Activated T-helper 17 cell treated with anti-CD3 and anti-CD28 coated beads, Interleukin-2, amount 50 U/mL, for 72 hours (primary cell): ENCODE measurements at places on chromosomes 4 and X.

GRCh38 chr4:13601848-13602247 lies 25.7 kb downstream of the BOD1L1 start:
- ATAC-seq: no peak

- no peak for ATAC-seq
Observed at GRCh38 chr4:106652095-106652494, 283.5 kb upstream of the GIMD1 start.

GRCh38 chrX:46838974-46839480 lies 2.2 kb downstream of the RP2 start:
- ATAC-seq: no peak

DNA sequence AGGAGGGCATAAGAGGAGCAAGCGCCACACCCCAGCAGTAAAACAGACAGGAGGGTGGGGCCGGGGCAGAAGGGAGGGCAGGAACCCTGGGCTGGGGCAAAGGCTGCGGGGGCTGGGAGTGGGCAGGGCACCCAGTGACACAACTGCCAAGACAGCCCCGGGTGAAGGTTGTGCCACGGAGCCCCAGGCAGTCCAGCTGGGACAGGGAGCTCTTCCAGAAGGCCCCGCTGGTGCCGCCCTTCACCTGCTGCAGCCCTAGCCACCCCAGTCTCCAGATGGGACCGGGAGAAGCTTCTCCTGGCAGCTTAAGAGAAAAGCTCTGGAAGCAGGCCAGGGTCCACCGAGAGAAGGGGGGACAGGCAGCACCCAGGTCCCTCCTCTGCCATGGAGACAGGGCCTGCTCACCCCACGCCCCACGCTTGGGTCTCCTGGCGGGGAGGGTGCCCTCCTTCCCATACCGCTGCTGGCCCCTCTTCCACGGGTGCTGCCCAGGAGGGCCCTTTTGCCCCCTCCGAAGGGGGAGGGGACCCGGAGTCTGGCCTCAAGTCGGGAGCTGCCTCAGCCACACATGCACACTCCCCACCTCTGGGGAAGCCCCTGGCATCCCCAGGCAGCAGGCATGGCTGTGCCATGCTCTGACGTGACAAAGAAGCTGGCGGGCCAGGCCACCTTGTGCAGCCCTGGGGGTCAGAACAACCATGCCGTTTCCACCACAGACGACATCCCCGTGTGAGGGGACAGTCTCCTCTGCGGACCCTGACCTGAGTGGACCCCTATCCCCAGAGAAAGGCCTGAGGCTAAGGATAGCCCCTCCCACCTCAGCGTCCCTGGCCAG lies 1.5 kb downstream of the DGKQ start:
- no peak for ATAC-seq

GRCh38 chr4:187307131-187307530 lies 583.5 kb upstream of the FAT1 start:
- ATAC-seq: no peak

- no peak for ATAC-seq
Observed at GRCh38 chr4:15551740-15552446, 82.2 kb downstream of the CC2D2A start.

GRCh38 chrX:150873616-150874015 lies 24.9 kb downstream of the CD99L2 start:
- ATAC-seq: peak; percentile 75

- ATAC-seq: no peak
Observed at GRCh38 chr4:61786211-61786610, 586.1 kb downstream of the ADGRL3 start.

DNA sequence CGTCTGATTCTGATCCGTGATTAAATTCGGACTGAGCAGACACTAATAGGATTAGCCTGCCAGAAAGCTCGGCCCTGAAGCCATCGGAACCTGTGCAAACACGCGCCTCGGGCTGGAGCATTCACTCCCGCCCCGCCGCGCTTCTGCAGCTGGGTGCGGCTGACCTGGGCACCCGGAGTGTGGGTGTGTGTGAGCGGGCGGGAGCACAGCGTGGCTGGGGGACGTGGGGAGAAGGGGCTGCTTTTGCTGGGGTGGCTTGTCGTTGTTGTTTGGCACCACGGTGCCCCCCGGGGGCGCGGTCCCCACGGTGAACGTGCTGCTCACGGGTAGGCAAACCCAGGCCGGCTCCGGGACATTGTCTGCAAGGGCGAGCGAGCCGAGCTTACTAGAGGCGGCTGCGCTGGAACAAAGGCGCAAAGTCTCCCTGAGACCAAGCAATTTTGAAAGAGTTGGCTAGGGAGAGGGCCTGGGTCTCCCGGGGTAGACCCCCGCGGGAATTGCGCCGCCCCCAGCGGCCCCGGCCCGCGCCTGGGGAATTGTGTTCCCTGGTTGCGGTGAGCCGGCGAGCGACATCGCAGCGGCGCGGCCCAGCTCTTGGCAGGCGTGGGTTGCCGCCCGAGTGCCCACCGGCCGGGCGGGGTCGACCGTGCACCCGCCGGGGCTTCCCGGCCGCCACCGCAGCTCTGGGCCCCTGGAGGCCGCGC lies 1.4 kb downstream of the MAMLD1 start:
- ATAC-seq: no peak

DNA sequence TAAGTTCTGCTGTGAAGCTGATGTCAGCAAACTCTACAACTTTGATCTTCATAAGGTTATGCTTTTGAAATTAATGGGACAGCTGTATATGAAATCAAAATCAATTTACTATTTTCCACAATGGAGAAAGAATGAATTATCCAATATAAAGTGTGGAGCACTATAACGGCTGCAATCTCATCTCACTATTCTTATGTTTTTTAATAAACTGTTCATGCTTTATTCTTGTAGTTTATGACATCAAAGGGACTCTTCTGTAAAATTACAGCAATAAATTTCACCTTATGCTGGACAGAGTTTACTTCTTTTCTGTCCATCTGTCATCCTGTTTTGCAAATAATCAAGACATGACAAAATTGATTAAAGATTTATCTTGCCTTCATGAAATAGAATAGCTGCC lies 192.5 kb downstream of the TECRL start:
- ATAC-seq: no peak

GRCh38 chrX:20433388-20433775 lies 166.7 kb upstream of the RPS6KA3 start:
- ATAC-seq: no peak

DNA sequence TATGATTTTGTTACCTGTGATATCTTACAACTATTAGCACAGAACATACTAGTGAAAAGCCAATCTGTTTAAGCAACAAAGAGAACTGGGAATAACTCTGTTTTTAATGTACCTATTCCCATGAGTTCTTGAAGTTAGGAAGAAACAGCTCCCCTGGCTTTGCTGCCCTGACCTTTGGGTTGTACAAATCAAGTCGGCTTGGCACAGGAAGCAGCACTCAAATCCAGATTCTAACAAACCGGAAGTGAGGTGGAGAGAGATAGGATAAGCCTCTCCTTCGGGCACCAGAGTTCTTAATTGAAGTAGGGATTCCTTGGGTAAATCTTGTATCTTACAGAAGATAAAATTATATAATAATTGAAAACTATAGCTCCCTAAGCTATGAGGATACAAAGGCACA lies 144.8 kb upstream of the CPEB2 start:
- ATAC-seq: no peak

DNA sequence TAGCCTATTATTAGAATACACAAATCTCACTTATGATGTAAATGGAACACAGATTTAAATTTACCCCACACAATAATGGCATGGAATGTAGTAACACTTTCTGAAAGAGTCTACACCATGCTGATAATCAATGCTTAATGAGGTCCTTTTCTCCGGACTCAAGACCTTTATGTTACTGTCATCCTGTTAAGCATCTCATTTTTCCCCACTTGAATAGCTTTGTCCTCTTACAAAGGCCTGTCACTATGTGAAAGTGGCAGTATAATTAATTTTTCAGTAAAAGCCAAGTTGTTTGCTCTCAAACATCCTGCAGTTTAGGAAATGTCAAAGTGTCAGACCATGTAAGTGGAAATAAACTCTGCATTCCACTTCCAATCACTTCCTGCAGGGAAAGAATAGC lies 96.4 kb downstream of the GPC3 start:
- ATAC-seq: no peak

GRCh38 chr4:128863312-128864075 lies 54.0 kb downstream of the JADE1 start:
- no peak for ATAC-seq

- ATAC-seq: no peak
Observed at GRCh38 chr4:161419822-161420221, 744.0 kb downstream of the FSTL5 start.

GRCh38 chr4:46931981-46932380 lies 22.9 kb upstream of the COX7B2 start:
- ATAC-seq: peak; percentile 47

DNA sequence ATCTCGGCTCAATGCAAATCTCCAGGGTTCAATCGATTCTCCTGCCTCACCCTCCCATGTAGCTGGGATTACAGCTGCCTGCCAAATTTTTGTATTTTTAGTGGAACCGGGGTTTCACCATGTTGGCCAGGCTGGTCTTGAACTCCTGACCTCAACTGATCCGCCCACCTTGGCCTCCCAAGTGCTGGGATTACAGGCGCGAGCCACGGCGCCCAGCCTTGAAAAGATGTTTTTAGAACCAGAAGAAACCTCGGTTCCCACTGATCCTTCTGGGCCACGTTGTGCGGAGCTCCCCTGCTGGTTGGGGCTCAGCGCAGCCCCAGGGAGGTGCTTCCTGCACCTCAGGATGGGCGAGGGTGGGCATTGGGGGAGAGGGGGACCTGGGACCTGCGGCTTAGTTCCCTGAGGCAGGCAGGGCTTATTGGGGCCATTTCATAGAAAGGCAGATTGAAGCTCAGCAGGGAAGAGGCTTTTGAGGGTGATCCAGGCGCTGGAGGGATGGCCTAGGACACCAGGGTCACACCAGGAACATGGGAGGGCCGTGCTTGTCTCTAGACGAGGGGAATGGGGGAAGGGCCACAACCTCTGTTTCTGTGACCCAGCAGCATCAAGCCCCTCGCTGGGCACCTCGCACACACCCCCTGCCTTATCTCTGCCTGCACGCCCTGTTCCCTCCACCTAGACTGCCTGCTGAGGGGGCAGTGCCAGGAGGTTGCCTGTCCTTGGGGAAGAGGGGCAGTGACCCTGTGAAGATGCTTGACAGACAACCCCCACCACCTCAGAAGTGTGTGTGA lies 6.3 kb upstream of the ADD1 start:
- ATAC-seq: peak; percentile 10

DNA sequence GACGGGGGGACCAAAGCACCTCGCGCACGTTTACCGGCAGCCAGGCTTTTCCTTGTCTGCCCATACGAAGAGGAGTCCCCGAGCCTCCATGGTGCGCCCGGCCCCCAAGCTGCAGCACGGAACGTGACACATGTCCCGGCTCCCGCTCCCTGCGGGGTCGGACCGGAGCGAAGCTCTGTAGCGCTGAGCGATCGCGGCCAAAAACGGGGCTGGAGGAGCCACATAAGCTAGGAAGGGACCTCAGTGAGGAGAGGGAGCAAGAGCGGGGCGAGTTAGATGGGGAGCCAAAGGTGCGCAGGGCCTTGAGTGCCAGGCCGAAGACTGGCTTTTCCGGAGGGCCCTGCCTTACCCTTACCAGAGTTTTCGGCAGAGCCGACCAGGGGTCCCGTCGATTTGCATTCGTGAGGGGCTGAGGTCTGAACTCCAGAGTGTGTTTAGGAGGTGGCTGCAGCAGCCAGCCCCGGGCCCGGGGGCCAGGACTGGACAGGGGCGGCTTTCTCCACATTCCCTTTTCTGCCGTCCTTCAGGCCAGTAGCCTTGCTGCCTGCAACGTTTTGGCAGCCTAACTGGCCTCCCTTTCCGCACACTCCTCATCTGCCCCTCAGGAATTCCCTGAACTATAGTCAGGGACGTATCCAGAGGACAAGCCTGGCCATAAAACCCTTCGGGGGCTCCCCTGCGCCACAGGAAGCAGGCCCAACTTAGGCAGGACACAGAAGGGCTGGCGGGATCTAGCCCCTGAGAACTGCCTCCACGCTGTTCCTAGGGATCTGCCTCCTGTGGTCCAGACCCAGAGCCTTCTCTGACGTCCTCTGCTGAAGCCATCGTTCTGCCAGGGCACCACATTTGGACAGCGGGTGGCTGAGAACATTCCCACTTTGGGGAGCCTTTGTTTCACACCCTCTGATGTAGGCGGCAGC lies 689 bp downstream of the SSR4 start:
- peak; percentile 13 for ATAC-seq

DNA sequence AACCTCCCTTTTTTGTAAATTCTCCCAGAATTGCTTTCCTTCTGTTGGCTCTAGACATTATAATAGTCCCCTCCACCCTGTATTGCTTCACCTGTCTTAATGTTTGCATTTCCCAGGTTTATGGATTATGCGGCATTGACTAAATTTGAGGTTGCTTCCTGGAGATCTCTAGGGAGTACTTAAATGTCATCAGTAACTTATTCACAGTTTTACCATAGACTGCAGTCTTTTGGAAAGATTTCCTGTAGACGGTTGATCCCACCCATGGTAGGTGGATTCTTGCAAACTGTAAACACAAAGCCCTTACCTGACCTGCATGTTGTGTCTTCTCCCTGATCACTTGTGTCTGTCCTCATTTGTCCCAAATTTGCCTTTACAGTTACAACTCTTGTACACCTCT lies 6.2 kb upstream of the NOX1 start:
- ATAC-seq: no peak

- ATAC-seq: no peak
Observed at GRCh38 chrX:47631676-47632075, 1.9 kb upstream of the CFP start.

DNA sequence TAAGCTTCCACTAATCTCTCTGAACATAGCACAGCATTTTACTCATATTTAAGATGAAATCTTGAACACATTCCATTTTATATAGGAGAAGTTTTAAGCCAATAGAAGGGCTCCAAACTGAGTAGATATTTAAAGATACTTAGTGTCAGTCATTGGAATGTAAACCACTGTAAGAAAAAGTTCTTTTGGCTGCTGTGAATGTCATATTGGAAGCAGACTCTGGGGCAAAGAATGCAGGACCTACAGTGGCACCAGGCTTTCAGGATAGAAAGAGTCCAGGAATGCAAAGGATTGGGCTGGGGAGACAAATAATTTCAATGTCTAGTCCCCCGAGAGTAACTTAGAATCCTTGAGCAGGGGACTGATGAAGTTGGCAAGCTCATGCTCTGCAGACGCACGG lies 1047.7 kb downstream of the STIM2 start:
- ATAC-seq: no peak

GRCh38 chrX:143340190-143340589 lies 177.1 kb downstream of the SPANXN3 start:
- ATAC-seq: no peak

GRCh38 chr4:169791062-169791461 lies 33.3 kb upstream of the HPF1 start:
- no peak for ATAC-seq

DNA sequence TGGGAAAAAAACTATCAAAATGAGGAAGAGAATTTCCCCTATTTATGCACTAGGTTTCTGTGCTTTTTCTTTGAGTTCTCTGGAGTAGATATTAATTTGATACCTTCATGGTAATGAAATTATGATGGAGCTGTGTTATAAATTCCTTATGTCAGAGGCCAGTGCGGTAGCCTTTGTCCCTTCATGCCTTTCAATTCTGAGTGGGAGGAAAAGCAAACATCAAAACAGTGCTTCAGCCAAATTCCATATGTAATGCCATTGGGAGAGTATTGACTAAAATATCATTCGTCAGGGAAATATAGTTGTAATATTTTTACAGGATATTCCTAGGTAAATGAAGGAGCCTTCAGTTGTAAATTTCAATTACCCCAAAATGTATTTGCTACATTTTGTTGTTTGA lies 17.5 kb upstream of the RGN start:
- no peak for ATAC-seq

- ATAC-seq: no peak
Observed at GRCh38 chrX:1103360-1103759, 109.1 kb downstream of the CRLF2 start.

- peak; percentile 72 for ATAC-seq
Observed at GRCh38 chrX:150772150-150772970, 79.2 kb downstream of the MTMR1 start.
